Astrocyte of the cerebellum (primary cell): ENCODE measurements at places on chromosomes 1 and 21.

DNA sequence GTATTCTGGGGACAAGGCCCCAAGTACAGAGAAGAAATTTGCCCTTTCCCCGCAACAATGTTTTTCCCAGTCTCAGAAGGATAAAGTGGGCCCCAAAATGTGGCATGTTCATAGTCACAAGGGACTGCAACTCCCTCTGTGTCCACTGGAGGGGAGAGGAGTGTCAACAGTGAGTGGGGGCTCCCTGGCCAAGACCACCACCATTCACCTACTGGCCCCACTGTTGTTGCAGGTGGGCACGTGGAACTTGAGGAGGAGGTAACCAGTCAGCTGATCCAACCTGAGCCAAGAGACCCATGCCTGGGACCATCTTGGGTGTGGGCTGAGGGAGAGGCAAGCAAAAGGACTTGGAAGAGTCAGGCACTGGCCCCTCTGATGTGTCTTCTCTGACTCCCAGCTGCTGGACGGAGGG is 777 bp downstream of the NUDT17 start:
- peak; percentile 9 for DNase-seq

- no peak for DNase-seq
These were observed 865 bp upstream of the PTPN22 start for GRCh38 chr1:113872219-113872935.

GRCh38 chr21:45940621-45941337 is 40.8 kb upstream of the COL6A1 start:
- DNase-seq = no peak

DNA sequence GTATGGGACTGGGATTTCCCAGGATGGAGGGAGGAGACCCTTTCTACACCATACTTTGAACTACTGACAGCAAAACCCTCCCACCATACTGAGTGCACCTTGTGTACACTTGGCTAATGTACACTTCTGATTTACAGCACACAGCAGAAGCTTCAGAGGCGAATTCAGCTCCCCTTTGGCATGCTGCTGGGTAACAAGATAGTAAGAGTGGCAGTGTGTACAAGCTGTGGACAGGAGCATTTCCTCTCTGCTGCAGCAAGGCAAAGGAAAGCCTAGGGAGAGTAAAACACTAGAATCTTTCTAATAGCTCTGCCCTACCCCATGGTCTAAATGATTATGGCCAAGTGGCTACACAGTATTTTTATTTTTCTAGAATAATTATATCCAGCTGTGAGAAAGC is 83.9 kb upstream of the ARTN start:
- DNase-seq = no peak

DNA sequence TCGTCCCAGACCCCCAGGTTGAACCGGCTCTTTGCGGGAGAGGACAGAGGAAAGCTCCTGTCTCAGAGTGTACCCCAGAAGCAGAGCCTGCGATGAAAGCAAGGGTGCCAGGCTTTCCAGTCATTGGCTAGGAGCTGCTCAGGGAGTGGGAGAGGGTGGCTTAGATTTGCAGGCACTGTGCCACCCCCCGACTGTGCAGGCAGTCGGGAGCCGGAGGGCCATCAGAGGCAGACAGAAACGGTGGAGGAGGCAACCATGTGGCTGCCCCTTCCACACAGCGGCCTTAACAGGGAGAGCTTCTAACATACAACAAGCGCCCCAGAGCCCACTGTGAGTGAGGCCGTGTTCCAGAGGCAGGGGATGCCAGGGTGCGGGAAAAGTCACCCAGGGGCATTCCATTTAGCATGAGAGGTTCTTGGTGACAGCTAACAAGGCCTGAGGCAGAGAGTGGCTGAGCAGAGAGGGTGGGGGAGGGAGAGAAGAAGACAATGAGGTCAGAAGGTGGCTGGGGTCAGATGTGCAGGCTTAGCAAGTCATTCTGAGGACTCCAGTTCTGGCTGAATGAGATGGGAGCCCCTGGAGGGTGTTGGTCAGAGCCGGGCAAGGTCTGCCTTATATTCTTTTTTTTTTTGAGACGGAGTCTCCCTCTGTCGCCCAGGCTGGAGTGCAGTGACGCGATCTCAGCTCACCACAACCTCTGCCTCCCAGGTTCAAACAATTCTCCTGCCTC is 9.5 kb upstream of the C1orf167 start:
- DNase-seq = no peak

GRCh38 chr1:30008372-30008997 is 714.9 kb downstream of the MATN1 start:
- no peak for DNase-seq

GRCh38 chr1:224629965-224630364 is 13.8 kb downstream of the CNIH3 start:
- no peak for DNase-seq

DNA sequence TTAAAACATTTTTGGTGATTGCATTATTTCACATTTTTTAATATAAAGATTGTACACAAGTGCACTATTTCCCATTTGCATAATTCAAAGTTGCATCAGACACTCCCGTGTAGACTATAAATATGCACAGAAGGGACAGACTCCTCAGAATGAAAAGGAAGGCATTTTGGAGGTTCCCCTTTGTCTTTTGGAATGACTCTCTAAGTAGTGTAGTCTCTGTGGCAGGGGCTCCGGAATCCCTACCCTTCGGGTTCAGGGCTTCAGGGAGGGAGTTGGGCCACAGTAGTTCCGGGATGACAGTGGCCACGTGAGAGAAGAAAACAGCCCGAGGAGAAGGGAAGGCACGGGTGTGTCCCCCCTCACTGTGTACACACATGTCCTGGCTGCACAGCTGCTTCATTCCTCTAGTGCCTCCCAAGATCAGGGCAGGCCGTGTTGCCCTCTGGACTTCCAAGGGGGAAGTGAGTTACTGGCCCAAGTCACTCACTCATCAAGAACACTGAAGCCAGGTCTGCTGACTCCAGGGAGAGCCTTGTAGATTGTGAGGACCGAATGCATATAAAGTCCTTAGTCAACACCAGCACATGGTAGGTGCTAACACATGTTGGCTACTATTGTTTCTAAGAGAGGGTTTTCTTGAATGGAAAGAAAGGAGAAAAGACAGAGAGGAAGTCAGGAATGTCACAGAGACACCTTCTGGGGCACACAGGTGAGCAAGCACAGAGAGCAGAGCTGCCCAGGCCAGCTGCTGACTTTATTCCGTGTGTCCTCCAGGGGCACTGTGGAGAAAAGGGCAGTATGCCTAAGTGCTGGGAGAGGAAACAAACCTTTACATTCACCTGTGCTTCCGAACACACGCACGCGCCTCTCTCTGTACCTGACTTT is 39.8 kb downstream of the LHX4 start:
- DNase-seq = no peak

GRCh38 chr21:14713109-14713508 is 167.0 kb upstream of the SAMSN1 start:
- DNase-seq = no peak

DNA sequence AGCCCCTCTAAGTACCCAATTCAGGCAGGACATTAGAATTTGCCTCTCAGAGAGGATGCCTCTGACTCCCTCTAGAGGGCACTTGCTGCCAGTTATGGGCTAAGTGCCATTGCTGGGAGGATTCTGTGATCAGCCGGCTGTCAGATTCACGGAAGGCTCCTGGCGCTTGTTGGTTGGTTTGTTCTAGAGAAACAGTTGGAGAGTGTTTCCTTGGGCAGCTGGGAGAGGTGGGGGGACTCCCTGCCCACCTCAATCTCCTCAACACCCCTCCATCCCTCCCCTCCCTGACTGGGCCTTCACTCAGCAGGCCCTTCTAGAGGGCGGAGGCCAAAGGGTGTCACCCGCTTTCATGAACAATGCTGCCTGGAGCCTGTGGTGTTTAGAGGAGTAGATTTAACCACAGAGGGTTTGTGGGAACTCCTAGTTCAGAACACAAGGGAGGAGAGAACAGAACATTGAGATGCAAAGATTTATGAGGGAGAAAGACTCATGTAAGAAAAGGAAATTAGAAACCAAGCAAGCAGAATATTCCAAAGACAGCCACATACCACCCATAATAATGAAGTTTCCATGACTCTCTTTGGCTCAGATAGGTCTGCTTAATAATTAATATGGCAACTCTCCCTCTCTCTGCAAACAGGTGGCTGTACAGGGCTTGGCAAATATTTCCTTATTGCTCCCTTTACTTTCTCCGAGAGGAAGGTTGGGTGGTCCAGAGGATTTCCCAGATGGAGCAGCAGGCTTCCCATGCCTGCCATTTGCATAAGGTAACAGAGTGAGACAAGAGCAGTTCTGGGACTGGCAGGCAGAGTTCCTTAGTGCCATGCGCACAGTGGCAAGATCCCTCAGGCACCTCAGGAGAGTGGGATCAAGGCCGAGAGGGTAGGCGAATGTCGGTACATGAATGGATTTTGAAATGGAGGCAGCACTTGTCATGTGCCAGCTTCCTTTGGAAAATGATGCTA is 30.0 kb upstream of the ACP6 start:
- peak; percentile 45 for DNase-seq

DNA sequence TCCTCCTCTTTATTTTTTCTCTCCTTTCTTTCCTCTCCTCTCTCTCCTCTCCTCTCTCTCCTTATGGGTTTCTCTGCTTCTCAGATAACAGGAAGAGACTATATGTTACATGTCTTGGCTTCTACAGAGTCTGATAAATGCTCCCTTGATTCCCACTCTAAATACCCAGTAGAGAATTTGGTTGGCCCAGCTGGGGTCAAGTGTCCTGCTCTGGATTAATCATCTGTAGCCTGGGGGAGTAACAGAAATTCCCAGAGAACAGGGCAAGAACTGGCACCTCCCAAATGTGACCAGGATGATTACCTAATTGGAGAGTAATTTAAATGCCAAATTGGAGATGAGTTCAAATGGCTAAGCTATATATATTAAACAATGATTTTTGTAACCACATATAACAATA is 146.1 kb upstream of the LMO4 start:
- DNase-seq = no peak

- DNase-seq = no peak
These were observed 127.8 kb upstream of the FMN2 start for GRCh38 chr1:239963856-239964255.

DNA sequence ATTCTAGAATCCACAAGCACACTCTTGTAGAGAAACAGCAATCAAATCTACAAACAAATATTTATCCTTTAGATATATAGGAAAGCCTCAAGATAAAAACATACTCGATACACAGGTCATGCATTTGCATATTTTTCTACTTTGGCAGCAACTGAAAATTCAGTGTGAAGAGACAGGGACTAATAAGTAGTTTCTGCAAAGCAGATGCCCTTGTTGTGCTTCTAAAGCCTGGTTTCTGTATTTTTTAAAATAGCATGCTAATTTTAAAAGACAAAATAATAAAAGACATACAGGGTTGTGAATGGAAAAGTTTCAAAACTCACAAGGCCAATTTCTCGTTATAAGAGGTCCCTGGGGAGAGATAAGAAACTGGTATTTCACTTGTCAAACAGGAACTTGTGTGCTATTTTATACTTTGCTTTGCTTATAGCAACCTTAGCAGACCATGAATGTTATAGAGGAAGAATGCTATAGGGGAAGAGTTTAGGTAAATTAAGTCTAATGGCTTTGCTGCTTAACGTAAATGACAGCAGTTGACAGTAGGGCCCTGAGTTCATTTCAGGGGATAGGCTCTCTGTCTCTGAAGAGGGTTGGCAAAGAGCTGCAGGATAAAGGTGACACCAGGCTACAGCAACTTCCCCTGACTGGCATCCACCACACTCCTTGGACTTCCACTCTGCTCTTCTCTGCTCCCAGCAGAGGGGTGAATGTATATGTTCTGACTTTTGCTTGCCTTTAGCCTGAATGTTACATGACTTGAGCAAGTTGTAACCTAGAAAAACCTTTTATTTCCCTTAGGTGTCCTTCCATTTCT is 9.4 kb upstream of the RGS13 start:
- DNase-seq = no peak

DNA sequence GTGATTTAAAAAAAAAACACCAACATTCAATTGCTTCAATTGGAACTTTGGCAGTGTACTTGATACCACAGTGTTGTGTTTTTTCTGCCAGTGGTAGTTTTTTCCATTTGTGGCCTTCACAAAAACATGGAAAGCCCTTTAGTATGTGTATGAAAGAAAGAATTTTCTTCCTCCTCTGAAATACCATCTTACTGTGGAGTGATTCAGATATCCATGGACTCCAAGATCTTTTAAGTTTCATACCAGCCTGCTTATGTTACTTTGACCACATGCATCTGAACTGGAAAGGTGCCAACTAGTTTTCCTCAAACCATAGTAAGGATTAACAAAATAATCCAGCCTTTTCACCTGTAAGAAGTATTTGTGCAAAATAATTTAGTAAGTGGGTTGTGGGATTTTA is 3.4 kb downstream of the PPP2R5A start:
- DNase-seq = peak; percentile 64
